NCI-H1417 treated with DMSO at 0.1 percent for 48 hours (cell line): ENCODE measurements at places on chromosomes 13 and 19.

DNA sequence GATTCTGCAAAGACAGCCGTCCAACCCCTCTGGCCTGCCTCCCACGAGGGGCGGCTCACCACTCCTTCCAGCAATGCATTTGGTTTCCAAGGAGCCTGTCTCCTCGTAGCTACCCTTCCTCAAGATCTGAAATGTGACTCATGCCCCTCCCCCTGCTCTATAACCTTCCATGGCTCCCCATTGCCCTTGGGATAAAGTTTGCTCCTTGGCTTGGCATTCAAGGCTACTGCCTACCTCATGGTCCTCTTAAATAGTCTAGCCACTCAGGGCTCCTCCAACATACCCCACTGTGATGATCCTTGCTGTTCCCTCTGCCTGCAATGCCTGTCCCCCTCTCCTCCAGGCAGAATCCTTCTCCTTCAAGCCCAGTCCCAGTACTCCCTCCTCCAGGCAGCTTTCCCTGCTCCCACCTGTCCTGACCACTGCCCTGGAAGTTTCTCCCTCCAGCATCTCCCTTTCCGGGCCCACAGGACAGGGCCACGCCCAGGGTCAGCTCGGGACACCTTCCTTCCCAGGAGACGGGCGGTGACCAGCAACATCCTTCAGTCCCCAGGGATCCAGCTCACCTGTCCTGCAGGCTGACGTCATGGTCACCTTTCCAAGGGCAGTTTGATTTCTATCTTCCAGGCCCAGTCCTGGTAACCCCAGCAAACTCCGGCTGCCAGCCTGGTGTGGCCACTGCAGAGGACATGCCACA, 19.2 kb upstream of the SEMA6B start:
- DNase-seq, result no peak

GRCh38 chr19:40945645-40946044, 45.4 kb upstream of the CYP2B6 start:
- no peak for DNase-seq

DNA sequence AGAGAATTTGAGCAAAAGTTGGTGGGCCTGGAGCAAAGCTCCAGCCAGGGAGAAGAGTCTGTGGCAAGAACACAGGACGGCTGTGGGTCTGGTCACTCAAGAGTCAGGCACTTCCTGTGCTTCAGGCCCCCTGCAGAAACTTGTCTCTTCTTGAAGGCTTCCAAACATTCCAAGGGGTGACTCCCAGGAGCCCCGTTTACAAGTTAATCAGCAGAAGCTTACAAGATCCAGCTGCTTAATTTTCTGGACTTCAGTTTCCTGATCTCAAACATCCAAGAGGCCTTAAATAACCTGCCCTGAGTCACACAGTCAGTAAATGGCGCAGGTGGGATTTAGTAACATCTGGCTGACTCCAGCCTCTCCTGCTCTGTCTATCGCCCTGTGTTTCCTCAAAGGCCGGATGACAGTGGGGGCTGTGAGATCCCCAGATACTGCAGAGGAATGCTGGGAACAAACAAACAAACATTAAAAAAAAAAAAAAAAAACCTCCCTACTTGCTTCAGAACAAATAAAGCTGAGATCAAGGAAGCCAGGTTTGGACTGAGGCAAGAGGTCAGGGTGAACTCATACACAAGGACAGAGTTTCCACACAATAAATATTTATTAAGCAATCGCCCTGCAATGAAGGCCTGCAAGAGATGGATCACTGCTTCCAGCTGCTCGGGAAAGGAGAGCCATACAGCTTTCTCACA, 175.4 kb upstream of the RFC3 start:
- DNase-seq, result no peak

DNA sequence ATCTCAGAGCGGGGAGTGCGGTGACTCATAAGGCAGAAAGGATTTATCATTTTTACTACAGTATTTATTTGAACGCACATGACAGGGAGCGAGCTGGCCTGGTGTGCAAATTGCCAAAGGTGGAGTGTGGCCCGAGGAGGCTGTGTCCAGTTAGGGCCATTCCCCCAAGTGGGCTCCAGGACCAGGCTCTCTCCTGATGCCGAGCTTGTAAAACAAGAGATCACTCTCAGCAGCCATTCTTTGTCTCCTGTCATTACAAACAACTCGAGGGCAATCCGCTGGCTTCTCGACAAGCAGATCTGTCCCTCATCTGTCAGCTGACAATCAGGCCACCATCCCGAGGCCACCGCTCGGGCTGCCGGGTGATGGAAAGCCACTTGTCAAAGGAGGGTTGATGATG, 418.9 kb downstream of the ZNF536 start:
- no peak for DNase-seq

GRCh38 chr13:97431171-97431764, 2.7 kb upstream of the RAP2A start:
- DNase-seq, result no peak

DNA sequence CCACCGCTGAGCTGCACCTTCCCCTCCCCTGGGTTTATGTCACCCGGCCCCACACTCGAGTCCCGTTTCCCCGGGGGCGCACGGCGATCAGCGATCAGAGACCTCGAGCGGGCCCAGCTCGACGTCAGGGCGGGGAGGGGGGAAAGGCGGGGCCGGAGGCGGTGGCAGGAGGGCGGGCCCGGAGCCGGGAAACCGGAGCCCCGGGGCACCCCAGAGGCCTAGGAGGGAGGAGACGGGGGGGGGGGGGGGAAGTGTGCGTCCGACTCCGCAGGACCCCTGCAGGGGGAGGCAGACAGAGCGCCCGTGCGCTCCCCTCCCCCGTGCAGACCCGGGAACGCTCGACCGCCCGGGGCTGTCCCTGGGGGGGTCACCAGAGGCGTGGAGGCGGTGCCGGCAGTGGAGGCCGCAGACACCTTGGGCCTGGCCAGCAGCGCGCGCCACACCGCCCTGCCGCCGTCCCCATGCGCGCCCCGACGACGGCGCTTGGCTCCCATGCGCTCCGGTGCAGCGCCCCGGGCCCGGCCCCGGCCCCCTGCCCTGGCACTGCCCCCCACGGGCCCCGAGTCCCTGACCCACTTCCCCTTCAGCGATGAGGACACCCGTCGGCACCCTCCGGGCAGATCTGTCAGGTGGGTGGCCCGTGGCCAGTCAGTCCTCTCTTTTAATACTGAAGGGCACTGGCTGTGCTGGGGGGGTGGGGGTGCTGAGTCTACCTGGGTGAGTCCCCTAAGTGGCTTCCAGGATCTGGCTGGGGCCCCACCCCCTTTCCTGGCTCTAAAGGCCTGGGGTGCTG, 11.8 kb downstream of the PDE4A start:
- DNase-seq, result no peak
